ENCODE measurements at places on chromosomes 4 and X.

GRCh38 chr4:1310031-1310795, 20.5 kb downstream of the MAEA start:
- no peak for DNase-seq

- DNase-seq: no peak
Measured at GRCh38 chr4:107863416-107863815, 38.7 kb downstream of the SGMS2 start.

DNA sequence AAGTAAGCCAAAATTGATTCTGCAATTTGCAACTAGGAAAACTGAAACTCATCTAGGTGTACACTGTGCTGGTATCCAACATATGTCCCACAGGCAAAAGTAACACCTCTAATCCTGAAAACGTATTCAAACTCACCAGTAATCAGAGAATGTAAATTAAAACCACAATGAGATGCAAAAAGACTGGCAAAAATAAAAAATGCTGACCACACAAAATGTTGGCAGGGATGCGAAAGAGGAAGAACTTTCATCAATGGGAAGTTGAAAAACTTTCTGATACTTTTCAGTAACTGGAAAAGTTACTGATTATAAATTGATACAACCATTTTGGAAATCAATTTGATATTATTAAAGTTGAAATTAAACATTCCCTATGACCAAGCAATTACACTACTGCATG, 20.1 kb upstream of the CORIN start:
- no peak for DNase-seq

DNA sequence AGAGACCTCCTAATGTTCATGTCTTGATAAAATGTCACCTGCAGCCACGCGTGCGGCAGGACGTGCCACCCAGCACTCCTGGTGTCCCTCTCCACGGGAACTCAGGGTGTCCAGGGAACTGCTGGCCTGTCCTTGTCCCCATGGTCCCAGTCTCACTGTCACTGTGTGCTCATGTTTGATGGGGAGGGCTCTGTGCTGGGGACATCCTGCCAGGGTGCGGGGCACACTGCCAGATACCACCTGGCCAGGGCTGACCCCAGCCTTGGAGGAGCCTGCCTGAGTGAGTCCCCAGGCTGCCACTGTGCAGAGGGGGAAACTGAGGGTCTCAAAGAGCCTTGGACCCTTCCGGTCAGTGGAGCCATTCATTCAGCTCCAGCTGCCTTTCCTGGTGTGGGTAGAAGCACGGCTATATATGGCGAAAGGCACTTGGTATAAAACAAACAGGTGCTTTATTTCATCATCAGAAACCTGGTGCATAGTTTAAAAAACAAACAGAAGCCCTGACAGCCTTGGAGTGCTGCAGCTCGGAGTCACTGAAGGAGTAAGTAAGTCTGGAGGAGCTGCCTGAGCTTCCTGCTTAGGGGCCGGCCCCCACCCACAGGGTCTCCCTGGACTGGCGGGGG, 33.0 kb downstream of the NOP14 start:
- DNase-seq: no peak

DNA sequence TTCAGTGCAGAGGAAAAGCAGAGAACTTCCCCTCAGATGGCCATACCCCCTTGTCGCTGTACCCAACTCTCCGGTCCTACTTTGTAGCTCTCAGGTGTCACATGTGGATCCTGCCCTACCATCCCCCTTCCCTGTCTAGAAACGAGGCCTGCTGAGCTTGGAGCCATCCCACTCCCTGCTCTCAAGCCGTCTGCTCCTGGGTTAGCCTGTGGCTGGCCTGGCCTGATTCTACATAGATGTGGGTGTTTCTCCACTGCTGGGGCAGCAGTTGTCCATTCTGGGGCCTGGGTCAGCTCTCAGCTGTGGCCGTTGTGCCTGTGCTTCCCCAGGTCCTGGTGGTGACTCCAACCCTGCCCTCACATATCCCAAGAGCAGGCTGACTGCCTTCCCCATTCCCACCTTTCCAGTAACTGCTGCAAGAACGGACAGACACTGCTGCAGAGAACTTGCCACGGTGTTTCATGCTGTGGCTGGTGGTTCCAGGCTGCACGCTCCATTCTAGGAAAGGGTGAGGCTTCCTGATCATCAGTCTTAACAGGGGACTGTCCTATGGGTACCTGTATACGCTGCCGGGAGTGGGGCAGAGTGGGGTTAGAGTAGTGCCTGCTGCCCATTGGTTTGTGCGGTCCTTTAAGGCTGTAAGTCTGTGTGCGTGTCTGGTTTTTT, 3.6 kb downstream of the IL9R start:
- DNase-seq: no peak

- no peak for DNase-seq
Measured at GRCh38 chr4:41358647-41359421, 102.1 kb downstream of the UCHL1 start.

- DNase-seq: no peak
Measured at GRCh38 chr4:137909529-137910309, 332.4 kb downstream of the SLC7A11 start.

DNA sequence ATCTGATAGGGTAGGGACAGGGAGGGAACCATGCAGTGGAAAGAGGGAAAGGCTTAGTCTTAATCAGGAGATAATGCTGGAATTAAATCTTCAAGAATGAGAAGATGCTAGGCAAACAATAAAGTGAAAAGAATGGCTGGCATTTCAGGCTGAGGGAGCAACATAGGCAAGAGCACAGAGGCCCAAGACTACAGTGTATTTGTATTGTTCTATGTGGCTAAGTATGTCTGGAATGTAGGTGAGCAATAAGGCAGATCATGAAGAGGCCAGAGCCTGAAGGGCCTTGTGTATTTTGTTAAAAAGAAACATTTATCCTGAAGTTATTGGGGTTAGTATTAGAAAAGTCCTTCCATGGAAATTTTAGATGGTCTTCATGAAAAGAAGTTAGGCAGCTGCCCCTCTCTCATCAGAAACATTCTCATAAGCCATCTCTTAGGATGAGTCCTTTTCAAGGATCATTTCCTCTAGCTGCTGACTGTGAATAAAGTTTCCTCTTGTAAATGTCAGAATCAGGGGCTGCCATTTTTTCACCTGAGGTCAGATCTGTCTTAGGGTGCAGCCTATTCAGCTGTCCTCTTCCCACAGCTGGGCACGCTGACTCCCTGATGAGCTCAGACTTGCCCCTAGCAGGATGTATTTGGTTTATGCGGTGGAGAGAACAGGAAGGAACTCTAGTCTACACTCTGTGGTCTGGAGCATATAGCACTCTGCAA, 46.3 kb downstream of the ATP10D start:
- DNase-seq: no peak

- no peak for DNase-seq
Measured at GRCh38 chr4:120960656-120961267, 38.2 kb upstream of the PRDM5 start.

GRCh38 chr4:82691431-82691830, 107.2 kb downstream of the SCD5 start:
- no peak for DNase-seq

DNA sequence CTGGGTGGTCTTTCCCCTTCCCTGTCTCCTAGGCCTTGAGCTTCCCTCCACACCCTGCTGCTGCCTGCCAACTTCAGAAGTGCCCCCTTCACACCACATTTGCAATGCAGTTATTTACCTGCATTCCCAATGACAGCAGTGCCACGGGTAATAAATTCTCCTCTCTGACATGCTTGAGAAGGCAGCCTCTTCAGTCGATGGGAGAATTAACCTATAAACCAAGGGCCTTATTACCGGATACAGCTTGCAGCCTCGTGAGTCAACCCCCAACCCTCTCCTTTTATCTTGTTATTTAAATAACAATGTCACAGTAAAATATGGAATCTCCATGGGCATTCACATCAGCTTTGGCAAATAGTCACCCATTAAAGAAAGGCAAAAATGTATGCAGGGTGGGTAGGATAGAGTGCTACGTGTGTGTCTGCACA, 34.7 kb upstream of the LGI2 start:
- no peak for DNase-seq

DNA sequence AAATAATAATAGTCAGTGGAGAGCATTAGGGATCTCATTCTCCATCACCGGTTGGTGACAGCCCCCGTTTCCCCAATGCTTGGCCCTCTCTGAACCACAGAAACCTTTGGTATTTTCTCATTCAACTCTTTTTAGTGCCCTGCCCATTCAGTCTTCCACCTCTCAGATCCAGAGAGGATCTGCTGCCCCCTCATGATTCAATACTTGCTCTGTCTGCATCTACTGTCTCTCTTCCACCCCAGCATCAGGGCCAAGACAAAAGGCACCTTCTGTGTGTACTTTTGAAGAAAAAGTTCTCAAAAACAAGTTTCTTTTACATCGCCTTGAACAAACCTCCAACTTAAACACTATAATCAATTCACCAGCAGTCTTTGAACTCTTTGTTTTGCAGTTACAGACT, 19.3 kb downstream of the CLTRN start:
- no peak for DNase-seq

DNA sequence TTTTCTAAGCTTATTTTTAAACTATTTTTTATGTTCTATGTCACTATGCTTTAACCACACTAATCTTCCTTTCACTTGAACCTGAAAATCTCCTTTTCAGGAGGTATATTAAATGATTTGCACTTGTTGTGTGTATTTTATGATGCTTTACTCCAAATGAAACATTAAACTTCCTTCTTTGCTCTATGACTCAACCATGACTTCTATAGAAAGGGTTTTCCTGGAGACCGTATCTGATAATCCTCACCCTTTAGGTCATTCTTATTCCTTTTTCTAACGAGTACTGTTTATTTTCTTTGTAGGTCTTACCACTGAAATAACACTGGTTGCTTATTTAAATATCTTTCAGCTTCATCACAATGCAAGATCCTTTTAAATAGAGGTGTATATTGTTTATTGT, 1163.2 kb downstream of the PCDH18 start:
- no peak for DNase-seq

DNA sequence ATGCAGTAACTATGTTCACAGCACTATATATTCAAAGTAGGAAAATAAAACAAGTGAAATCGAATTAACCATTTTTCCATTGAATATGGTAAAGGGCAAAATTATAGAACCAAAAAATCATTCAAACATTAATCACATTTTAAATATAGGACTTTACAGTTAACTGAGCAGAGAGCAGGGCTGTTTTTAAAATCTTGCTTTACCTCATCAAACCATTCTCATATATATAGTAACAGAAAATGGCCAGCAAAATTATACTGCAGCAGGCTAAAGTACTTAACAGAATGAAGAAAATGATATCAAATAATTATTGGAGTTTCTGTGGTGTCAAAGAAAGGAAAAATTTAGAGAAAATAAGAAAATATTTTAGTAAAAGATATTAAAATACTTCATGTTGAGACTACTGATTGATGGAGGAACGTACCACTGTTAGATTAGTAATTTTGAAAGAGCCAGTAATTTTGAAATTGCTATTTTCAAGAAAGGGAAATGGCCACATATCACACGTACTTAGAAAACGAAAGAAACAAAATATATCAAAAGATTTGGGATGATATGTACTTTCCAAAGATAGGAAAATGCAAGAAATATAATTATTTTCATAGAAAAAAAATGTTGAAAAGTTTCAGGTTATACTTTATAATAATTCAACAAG, 813.7 kb downstream of the DMD start:
- DNase-seq: no peak

- no peak for DNase-seq
Measured at GRCh38 chr4:173317004-173317403, 17.2 kb downstream of the HMGB2 start.

DNA sequence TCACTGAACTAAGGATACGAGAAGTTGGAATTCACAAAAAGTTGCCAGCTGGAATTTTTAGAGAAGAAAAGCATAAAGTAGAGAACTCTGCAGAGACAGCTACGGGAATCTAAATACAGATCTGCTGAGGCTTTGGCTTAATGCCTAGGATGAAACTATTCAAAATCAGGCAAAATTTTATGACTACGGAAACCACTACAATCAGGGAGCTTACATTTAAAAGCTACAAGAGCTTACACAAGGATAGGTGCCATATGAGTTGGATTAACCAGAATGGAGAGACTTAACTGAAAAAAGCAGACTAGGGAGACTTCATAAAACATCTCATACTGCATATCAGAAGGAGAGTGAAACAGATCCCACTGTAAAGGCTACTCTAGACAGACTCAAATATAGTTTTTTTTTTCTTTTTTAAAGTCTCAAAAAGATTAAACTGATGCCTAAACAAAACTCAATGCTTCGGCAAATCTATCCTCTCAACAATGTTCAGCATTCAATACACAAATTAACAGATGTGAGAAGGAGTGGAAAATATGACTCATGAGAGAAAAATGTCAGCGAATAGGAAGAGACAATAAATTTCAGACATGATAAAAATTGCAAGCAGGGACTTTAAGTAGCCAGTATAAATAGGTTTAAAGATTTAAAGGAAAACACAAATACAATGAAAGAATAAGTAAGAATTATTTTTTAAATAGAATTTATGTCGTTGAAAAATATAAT, 586.1 kb downstream of the FSTL5 start:
- DNase-seq: no peak

DNA sequence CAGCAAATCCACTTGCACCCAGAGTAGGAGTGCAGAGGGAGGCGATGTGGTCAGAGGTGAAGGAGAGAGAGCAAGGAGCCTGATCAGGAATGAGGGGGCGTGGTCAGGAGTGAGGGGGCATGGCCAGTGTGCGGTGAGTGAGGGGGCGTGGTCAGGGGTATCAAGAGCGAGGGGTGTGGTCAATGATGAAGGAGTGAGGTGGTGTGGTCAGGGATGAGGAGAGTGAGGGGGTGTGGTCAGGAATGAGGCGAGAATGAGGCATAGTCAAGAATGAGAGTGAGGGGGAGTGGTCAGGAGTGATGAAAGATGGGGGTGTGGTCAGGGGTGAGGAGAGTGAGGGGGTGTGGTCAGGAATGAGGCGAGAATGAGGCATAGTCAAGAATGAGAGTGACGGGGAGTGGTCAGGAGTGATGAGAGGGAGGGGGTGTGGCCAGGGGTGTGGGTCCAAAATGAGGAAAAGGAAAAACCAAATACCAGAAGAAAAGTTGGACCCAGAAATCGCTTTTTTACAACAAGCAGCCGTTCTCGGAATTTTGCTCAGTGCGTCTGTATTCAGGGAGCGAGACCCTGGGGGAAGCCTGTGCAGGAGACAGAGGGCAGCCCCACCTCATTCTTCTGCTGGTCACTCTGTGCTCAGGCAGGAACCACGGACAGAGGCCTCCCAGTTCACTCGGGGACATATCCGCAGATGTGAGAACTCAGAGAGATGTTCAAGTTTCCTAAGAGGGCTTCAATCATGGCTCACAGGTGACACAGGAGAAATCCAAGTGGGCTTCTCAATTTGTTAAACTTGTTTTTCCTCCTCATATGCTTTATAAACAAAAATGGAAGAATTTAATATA, 47.5 kb downstream of the MAGEA1 start:
- no peak for DNase-seq

- peak; percentile 2 for DNase-seq
Measured at GRCh38 chr4:103915224-103915869, 195.6 kb upstream of the TACR3 start.

DNA sequence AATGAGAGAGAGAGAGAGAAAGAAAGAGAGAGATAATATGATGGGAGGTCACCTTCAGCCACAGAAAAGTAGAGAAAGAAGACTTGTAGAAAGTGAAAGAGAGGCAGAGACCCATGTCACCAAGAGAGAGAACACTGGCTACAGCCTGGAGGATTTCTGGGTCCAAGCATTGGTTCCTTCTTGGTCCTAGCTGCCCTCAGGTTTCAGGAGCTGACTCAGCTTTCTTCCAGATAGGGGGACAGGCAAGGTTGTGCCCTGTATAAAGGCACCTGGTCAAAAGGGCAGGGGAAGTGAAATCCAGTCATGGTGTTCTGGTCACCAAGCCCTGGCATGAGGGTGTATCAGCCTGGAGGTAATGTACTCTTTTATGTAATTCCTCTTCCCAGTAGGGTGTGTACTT, 47.5 kb upstream of the XK start:
- no peak for DNase-seq

- DNase-seq: no peak
Measured at GRCh38 chr4:20101831-20102230, 149.9 kb upstream of the SLIT2 start.
